ENCODE measurements at places on chromosomes 3 and 15.

DNA sequence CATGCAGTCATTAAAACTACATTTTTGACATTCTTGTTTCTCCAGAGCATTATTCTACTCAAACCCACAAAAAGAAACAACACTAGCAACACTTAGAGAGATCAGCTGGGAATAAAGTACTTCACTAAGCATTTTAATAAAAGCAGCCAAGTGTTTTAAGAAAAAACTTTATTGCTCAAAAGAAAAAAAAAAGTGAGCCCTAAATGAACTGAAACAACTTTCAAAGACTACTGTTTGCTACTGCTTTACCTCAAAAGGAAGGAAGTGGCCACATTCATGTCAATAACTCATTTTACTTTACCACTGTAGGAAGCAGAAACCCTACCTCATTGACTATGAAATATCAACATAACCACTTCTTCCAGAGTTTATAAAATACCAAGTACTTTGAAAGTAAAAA is 91.3 kb downstream of the UACA start:
- no peak for DNase-seq

- DNase-seq = no peak
Measured at GRCh38 chr3:138944929-138945708, 1.8 kb downstream of the FOXL2 start.

DNA sequence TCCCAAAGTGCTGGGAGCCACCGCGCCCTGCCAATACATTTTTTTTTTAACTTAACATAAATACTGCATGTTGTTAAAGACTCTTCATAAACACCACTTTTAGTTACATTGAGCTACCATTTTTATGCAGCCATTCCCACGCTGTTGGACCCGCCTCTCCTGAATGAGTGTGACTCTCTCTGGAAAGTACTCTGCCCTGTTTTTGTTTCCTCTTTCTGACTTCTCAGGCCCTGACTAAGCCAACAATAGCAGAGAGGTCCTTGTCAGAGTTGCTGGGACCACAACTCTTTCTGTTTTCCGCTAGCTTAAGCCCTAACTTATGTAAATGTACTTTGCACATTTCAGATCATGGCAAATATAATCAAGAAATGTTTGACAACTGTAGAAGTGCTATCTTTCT is 35.2 kb downstream of the PARP15 start:
- DNase-seq = no peak

GRCh38 chr3:35335703-35336102 is 303.6 kb upstream of the ARPP21 start:
- DNase-seq = no peak

GRCh38 chr3:14267976-14268375 is 89.4 kb downstream of the LSM3 start:
- no peak for DNase-seq

DNA sequence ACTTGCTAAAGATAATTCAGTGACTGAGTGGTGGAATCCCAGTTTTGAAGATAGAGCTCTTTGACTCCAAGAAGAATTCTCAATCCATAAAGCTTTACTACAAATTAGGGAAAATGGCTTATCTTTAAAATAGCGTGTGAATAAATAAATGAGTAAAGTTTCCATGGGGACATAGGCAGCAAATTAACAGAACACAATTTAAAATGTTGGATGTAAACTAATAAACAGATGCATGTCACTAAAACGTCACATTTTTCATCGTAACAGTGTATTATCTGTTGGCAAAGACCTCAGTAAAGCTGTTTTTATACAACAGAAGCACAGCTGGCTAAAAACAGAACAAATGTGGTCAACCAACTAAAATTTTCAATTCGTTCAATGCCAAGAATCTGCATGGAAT is 913.9 kb upstream of the CFAP20DC start:
- no peak for DNase-seq

- DNase-seq = no peak
Measured at GRCh38 chr3:4584456-4585249, 91.5 kb downstream of the ITPR1 start.

GRCh38 chr3:168493412-168494205 is 397.9 kb upstream of the GOLIM4 start:
- no peak for DNase-seq

- no peak for DNase-seq
Measured at GRCh38 chr3:126083511-126083912, 412 bp downstream of the SLC41A3 start.

DNA sequence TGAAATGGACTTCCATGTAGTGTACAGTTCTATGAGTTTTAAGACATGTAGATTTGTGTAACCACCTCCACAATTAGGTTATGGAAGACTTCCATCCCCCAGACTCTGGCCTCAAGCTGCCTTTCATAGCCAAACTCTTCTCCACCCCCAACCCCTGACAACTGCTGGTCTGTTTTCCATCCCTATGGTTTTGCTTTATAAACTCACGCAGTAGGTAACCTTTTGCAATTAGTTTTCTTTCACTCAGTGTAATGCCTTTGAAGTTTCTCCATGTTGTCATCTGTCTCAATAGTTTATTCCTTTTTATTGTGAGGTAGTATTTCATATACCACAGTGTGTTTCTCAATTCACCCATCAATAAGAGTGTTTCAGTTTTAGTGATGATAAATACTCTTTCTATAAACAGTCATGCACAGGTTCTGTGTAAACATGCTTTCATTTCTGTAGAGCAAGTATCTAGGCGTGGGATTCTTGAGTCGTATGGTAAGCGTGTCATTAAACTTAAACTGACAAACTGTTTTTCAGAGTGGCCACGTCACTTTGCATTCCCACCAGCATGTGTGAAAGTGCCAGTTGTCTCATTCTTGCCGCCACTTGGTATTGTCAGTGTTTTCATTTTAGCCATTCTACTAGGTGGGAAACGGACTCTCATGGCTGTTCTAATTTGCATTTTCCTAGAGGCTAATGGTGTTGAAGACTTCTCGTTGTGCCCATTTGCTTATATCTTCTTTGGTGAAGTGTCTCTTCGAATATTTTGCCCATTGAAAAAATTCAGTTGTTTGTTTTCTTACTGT is 47.3 kb upstream of the ALDH1A3 start:
- no peak for DNase-seq

DNA sequence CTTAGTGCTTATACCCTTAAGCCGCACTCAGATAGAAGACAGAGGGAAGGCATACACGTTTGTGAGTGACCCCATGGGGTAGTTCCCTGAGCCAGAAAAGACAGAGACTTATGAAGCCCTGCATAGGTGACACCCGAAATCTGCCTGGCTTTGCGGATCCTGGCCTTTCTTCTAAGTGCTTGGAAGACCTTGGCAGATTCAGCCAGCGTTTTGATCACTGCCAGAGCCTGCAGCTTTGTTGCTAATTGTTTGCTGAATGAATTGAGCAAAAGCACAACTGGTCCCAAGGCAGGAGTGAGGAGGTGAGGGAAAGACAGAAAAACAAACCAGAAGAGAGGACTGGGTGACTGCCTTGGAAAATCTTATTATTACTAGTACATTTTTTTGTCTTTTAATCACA is 168.3 kb upstream of the ICE2 start:
- no peak for DNase-seq

- no peak for DNase-seq
Measured at GRCh38 chr15:63294359-63294758, 17.0 kb downstream of the APH1B start.

DNA sequence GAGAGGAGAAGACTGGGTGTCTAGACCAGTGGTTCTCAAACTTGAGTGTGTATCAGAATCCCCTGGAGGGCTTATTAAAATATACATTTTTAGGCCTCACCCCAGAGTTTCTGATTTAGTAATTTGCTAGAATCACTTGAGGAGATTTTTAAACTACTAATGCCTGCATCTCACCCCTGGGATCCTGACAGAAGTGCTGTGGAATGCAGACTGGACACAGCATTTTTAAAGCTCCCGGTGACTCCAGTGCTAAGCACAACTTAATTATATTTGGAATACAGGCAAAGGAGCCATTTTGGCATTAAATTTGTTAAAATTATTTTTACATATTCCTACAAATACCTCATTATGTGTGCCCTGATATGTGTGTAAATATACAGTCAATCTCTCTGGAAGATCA is 26.7 kb upstream of the COL6A6 start:
- no peak for DNase-seq

DNA sequence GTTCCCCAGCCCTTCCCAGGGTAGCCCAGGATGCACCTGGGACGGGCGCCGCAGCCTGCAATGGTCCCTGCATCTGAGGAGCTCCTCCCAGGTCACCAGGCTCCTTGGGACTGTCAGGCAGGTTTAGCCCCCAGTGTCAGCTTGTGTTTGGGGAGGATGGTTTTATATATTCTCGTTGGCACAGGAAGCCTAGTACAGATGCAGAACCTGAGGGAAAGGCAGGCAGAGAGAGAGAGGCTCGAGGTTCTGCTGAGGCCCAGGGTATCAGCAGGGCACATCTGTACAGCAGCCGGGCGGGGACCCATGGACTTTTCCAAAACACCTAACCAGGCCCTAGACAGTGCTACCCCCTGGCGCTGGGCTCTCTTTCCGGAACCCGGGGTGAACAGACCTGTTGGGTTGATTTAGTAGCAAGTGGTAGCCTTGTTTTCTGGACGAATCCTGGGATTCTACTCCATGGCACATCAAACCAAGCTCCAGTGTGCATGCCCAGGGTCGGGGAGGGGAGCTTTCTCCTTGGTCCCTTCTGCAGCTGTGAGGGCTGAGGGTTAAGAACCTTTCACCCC is 8.6 kb downstream of the PAK6 start:
- no peak for DNase-seq

- no peak for DNase-seq
Measured at GRCh38 chr3:38247366-38248035, 18.1 kb upstream of the SLC22A13 start.

- DNase-seq = peak; percentile 69
Measured at GRCh38 chr15:88450125-88450798, 16.9 kb downstream of the MRPL46 start.

DNA sequence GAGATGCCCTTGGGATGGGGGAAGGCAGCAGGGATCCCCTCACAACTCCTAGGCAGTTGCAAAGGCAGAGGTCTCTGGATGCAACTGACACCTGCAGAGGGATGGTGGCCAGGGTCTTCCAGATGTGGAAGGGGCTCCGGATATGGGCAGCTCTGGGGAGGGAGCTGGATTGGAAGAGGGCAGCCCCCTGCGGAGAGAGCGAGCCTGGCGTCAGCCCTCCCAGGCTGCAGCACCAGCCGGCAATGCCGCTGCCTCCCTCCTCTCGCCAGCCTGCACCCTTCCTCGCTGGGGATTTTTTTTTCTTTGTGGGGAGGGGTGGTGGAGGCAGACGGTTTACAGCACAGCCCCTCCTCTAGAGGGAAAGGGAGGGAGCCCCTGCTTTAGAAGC is 1.6 kb downstream of the INSYN1 start:
- DNase-seq = no peak

DNA sequence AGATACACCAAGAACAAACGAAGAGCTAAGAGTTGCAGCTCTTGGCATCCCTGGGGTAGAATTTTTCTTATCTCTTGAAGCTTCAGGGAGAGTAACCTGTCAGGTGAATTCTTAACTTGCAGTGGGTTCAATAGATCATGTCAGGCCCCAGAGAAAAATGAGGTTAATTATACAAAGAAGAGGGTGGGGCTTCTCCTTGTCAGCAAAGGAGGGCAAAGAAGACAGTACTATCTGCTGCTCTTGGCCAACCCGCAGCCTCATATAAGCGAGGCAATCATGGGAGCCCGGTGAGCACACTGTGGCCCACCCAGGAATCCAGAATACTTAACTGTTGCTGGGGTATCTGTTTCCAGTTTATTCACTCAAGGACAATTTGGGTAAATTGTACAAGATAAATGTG is 110.2 kb downstream of the SEMA5B start:
- DNase-seq = no peak

- no peak for DNase-seq
Measured at GRCh38 chr3:30688776-30689641, 82.6 kb downstream of the TGFBR2 start.

Data from stimulated activated CD4-positive, alpha-beta T cell treated with anti-CD3 and anti-CD28 coated beads, Interleukin-4, amount 100 ng/mL, for 48 hours (primary cell).